Activated T-helper 9 cell treated with anti-CD3 and anti-CD28 coated beads, Interleukin-2, amount 50 U/mL, for 16 hours (primary cell): ENCODE measurements at places on chromosomes 4 and X.

DNA sequence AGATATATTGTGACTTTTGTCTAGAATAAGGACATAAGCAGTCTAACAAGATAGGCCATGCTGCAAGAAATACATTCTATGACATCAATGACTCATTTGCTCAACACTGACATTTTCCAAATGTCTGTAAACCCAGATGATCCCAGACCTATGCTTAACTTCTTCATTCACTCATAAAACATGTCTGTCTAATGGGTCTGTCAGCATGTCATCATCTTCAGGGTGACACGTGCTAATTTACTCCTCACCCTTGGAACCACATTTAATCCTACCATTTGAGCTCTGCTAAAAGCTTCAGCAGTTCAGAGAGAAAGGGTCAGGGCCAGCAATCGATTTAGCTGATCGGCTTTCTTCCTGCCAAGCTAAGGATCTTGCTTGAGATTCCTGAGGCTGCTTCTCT, 109.4 kb upstream of the MAP3K15 start:
- no peak for DNase-seq

- no peak for DNase-seq
These were observed 47.1 kb downstream of the KLF3 start for GRCh38 chr4:38711066-38711465.

GRCh38 chrX:250965-251364, 30.2 kb upstream of the PLCXD1 start:
- DNase-seq: no peak

- DNase-seq: no peak
These were observed 550.0 kb downstream of the STPG2 start for GRCh38 chr4:97593248-97593647.

- DNase-seq: no peak
These were observed 262.2 kb upstream of the PABPC4L start for GRCh38 chr4:134463771-134464170.

- no peak for DNase-seq
These were observed 177.6 kb upstream of the GLRA2 start for GRCh38 chrX:14351611-14352303.

DNA sequence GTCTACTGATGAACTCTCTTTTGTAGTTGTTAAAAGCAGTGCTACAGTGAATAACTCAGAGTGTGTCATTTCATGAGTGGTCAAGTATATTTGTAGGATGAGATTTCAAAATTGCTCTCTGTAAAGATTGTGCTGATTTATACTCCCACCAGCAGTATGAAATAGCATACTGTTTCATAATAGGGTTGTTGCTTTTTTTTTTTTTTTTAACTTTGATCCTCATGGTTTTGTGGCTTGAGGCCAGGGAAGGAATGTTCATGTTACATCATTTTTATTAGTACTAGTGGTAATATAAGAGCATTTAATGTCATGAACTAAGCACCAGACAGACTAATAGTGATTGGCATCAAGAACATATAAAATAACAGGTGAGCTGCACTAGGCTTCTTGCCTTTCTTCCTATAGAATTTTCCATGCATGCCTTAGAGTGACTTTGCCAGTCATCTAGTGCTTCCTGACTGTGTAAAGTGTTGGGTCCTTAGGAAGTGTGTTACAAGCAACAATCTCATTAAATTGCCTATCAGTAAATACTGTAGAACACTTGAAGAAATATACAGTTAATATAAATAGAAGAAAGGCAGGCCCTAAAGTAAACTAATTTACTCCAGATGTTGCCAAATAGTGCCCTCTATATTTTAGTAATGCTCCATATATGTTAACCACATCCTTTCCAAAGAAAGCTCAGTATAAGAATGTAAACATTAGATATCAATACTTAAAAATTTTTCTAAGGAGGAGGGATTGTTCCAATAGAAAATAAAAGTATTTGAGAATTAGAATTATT, 38.6 kb upstream of the MSMO1 start:
- no peak for DNase-seq

GRCh38 chr4:25930731-25931354, 16.8 kb downstream of the SMIM20 start:
- no peak for DNase-seq

DNA sequence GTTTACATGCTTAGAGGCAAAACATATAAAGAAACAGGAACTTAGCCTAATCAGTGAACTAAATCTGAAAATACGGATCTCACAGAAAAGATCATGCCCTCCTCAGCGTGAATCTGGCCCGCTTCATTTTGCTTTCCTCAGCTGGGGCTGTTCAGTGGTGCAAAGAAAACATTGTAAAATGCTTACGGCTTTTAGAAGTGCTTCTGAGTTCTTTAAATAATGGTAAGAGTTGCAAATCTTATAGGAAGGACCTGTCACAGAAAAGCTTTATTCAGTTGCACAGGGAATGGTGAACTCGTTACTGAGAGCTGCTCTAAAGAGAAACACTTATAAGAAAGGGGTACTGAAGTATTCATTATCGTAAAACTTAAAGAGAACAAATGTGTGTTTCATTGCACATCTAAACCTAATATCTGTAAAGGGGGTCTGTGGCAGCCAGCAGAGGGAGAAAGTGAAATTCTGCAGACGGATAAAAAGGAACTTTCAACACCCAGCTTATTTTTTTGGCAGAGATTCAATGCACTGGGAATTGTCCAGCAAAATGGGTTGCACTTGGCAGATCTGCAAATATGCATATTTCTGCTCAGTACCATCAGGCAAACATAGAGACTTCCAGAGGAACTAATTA, 139.2 kb upstream of the ANK2 start:
- DNase-seq: no peak

GRCh38 chr4:26217961-26218676, 102.7 kb upstream of the RBPJ start:
- DNase-seq: no peak

- no peak for DNase-seq
These were observed 61.1 kb downstream of the ABCG2 start for GRCh38 chr4:88097301-88097700.

GRCh38 chr4:82430964-82431745, 765 bp downstream of the ENOPH1 start:
- peak; percentile 24 for DNase-seq

GRCh38 chr4:91436556-91436955, 867.2 kb upstream of the GRID2 start:
- DNase-seq: no peak

DNA sequence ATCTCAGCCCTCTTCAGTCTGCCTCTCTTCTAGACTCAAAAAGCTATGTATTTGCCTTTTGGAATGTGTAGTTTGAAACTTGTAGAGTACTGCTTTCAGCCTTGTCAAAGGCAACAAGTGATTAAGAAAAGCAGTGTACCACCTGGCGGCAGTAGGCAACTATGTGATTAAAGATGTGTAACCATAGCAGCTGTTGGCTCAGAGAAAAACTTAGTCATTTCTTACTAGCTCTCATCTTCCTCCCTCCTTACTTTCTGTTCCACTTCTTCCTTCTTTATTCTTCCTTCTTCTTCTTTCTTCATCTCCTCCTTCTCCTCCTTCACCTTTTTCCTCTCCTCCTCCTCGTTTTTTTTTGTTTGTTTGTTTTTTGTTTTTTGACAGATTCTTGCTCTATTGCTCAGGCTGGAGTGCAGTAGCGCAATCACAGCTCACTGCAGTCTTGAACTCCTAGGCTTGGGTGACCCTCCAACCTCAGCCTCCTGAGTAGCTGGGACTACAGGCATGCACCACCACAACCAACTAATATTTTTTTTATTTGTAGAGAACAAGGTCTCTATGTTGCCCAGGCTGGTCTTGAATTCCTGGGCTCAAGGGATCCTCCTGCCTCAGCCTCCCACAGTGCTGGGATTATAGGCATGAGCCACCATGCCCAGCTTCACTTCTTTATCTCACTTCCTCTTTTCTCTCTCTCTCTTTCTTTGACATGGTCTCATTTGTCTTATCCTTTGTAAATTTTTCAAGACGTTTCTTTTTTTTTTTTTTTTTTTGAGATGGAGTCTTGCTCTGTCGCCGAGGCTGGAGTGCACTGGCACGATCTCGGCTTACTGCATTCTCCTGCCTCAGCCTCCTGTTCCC, 32.6 kb downstream of the ABHD18 start:
- DNase-seq: no peak

DNA sequence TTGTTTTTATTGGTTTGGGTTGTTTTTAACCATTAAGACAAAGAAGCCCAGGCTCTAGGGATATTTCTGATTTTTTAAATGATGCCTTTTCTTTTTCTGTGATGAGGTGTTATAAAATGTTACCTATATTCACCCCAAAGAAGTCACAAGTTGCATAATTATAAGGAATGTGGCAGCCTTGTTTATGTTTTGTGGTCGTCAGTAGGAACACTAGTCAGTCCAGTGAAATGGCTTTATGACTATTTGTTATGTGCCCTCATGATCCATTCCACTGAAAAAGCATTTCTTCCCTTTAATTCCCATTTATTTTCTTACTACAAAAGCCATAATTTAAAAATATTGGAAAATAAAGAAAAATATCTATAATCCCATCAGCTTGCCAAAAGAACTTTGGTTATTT, 34.4 kb downstream of the CC2D2A start:
- DNase-seq: no peak

- DNase-seq: no peak
These were observed 8.1 kb upstream of the DKK2 start for GRCh38 chr4:107044170-107044569.

- no peak for DNase-seq
These were observed 974.3 kb downstream of the FSTL5 start for GRCh38 chr4:161189286-161190134.

GRCh38 chrX:29487714-29488113, 727.6 kb upstream of the MAGEB2 start:
- no peak for DNase-seq

DNA sequence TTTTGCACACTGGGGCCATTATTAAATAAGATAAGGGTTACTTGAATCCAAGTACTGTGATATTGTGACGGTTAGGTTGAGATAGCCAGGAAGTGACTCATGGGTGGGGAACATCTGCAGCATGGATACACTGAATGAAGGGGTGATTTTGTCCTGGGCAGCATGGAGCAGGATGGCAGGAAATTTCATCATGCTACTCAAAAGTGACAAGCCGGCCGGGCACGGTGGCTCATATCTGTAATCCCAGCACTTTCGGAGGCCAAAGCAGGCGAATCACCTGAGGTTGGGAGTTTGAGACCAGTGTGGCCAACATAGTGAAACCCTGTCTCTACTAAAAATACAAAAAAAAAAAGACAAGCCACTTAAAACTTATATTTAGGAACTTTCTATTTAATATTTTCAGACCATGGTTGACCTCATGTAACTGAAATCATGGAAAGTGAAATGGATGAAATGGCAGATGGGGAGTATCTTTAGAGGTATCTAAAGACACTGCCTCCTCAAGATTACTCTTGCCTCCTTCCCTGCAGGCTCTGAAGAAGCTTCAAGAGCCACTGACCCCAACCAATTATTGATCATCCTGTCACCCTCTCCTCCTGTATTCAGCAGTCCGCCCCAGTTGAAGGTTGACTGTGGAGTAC, 3.9 kb upstream of the TRIM60 start:
- no peak for DNase-seq

DNA sequence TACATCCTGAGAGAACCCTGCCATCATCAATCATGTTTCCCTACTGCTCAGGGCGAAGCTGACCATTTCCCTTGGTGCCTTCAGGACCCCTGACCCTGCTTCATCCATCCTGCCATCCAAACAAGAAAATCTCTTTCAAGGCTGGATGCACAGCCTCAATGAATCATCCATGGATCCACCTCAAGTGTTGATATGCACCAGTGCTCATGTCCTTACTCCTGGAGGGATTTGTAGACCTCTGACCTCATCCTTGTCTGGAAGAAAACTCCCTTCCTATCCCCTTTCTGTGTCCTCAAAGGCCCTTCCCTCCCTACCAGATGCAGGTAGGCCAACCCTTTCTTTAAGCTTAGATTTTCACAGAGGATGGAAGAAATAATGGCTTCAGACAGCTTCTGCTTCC, 24.6 kb downstream of the BEX3 start:
- no peak for DNase-seq

DNA sequence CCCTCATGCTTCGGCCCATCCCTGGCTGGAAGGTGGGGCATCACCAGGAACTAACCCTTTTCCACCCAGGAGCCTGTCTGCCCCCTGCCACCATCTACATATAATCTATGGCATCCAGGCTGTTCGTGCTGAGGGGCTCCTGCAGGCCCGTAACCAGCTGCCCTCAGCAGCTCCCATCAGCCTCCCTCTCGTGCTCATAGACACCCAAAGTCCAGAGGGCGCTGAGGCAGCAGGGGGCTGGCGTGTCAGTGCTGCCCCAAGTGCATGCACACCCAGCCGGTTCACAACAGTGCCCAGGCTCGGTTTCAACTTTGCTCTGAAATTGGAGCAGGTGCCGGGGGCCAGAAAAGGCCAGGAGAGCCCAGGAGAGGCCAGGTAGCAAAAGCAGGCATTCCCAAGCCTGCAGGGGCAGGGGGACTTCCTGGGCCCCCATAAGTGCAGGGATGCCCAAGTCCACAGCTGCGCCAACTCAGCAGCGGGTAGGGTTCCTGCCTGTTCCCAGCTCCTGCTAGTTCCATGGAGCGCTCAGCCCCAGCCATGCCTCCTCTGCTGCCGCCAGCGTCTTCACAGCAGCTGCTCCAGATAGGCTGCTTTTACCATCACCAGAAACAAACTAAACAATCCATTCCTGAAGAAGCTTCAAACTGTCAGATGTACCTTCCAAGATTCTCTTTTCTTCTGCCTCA, 558.2 kb upstream of the GNPDA2 start:
- DNase-seq: no peak

DNA sequence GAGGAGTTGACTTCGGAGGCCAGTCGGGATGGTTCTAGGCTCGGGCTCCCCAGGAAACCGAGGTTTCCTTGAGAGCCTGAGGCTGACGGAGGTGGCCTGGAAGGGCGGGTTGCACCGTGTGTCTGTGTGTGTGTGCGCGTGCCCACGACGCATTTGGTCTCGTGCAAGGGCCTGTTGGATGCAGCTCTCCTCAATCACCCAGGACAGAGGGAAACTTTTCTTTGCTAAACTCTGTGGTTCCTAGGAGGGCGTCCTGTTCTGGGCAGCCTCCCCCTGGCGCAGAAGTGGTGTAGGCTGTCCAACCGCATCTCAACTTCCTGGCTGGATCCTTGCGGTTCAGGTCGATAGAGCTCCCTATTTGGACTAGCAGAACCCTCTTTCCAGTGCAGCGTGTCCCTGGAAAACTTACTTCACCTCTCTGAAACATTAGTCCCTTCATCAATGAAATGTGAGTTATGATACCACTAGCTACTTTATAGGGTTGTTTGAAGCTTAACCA, 973 bp downstream of the STK32B start:
- DNase-seq: no peak

DNA sequence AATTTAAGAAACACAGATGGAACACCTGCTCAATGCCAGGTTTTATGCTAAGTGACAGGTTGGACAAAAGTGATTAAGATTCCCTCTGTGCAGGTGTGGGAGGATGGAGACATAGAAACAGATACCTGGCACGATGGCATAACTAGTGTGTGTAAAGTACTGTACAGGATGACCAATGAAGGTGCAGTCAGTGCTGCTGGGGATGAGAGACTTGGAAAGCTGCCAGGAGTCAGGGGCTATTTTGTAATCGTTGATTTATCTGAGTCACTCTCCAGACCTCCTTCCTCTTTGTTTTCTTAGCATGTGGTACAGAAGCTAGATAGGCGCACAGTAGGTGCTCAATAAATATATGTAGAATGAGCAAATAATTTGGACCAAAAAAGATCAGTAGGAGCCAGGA, 58.2 kb downstream of the CWH43 start:
- no peak for DNase-seq

- DNase-seq: no peak
These were observed 131.0 kb downstream of the PRKX start for GRCh38 chrX:3582451-3582850.
